Nucleus accumbens (tissue), 56 donors: ENCODE measurements at places on chromosomes 5 and 9.

- DNase-seq, result no peak
Observed at GRCh38 chr5:80990527-80990926, 30.4 kb downstream of the RASGRF2 start.

DNA sequence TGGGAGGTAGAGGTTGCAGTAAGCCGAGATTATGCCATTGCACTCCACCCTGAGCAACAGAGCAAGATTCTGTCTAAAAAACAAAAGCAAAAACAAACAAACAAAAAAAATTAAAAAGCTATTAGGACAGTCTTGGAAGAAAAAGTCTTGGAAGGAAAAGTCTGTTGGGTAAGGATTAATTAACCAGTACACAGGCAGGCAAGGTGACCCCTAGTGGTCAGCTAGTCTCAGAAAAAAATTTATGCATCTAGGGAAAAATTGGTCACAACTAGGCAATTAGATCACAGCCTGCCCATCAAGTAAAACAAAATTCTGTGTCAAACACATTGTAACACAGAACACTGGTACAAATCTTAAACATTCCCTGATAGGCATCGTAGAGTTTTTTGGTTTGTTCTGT, 6.7 kb upstream of the ANKRD18B start:
- DNase-seq, result no peak

- no peak for DNase-seq
Observed at GRCh38 chr5:151569132-151570046, 21.7 kb downstream of the FAT2 start.

GRCh38 chr9:3200331-3200774, 325.4 kb downstream of the RFX3 start:
- no peak for DNase-seq

GRCh38 chr9:36980148-36980974, 53.7 kb downstream of the PAX5 start:
- no peak for DNase-seq

DNA sequence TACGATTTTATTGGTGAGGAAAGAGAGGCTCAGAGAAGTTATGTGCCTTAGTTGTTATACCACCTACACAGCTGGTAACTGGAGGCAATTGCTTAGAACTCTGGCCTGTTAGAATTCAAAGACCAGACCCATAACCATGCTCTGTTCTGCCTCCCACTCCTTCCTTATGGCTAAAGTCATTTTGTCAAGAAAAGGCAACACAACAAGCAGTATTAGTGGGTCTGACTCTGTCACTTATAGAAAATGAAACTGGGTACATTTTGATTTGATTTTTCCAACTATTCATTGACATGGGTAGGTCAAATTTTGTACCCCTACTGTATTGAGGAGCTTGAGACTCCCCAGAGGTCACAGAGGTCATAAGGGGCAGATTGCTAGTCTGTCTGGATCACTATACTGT, 44.5 kb upstream of the NR3C1 start:
- DNase-seq, result no peak
